Osteoblast (primary cell): ENCODE measurements at places on chromosomes 12 and 14. TPM values are rescaled to one million over a fixed set of nuclear protein-coding genes. Genes with fewer than 3 reads are reported as not detected.

- DNase-seq: peak; percentile 94
Observed at GRCh38 chr14:35374263-35374712, 30.3 kb downstream of the NFKBIA start.

GRCh38 chr14:55142466-55142865, 13.4 kb downstream of the LGALS3 start:
- no peak for DNase-seq

GRCh38 chr12:124188084-124188483, 106.8 kb upstream of the RFLNA start:
- no peak for DNase-seq

GRCh38 chr12:40208707-40209446, 15.9 kb upstream of the LRRK2 start:
- DNase-seq: no peak

DNA sequence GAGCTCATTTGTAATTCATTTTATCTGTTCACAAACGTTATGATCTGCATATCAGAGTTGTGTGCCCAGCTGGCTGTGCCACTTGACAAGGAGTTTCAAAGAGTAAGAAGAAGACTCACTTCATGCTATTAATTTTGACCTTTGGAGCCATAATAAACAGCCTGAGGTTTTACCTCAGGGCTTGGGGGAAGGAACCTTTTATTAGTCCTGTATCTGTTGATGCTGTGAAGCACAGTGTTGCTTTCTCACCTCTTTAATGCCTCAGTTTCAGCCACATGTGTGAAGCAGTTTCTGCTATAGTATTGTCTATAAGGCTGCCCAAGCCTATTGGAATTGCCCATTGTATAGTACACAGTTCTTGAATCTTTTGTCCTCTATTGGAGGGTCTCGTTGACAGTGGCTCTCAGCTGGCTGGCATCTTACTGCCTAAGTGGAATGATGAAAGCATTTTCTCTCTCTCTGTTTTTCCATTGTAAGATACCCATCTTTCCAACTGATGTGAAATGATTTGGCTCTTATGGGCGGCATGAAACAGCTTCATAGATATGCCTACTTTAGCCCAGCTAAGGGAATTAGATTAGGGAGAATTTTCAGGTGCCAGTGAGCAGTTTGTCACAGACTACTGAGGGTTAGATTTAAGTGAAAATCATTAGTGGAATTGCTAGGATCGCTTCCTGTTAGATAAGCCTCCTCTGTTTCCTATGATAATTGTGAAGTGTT, 34.7 kb downstream of the GPATCH2L start:
- DNase-seq: no peak

DNA sequence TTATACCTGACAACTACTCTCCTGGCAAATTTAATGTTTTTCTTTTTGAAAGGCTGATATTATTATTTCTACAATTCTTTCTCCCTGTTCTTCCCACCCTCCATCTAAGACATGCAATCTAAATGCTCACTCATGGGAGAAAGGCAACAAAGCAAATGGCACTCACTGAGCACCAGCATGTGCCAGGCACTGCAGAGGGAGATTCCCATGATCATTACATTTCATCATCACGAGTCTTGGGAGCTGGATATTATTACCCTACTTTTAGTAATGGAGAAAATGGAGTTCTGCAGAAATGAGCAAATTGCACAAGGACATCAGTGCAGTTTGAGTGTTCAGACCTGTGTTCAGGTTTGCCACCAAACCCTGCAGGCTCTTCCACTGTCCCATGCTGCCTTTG, 27.9 kb downstream of the PPM1H start:
- DNase-seq: no peak

- DNase-seq: no peak
Observed at GRCh38 chr14:43795600-43796228, 711.4 kb downstream of the FSCB start.

DNA sequence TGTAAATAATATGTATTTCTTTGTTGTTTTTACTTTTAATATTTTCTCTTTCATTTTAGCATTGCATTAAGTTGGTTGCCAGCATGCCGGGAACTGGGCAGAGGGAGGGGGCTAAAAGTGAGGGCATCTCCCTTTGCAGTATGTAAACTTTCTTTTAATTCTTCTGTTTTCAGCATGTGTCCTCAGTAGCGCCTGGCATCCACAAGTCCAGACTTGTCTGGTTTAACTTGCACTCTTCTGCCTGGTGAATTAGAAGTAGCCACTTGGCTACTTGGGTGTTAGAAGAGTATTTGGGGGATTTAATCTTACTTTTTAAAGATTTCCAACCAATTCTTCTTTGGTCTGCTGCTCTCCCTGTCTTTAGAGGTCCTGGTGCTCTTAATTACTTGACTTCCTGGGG, 117.2 kb upstream of the SCAF11 start:
- no peak for DNase-seq

DNA sequence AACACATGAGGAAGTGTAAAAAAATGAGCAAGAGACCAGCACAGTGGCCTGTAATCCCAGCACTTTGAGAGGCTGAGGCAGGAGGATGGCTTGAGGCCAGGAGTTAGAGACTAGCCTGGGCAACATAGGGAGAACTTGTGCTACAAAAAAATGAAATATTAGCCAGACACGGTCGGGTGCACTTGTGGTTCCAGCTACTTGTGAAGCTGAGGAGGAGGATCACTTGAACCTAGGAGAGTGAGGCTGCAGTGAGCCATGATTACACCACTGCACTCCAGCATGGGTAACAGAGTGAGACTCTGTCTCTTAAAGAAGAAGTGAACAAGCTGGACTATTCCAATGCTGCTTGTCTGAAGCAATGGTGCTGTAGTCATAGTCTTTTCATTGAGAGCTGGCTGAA, 36.3 kb upstream of the MAP3K9 start:
- DNase-seq: no peak

GRCh38 chr12:33437598-33437997, 2.0 kb downstream of the SYT10 start:
- no peak for DNase-seq

- no peak for DNase-seq
Observed at GRCh38 chr14:83863042-83863774, 1666.7 kb upstream of the FLRT2 start.

DNA sequence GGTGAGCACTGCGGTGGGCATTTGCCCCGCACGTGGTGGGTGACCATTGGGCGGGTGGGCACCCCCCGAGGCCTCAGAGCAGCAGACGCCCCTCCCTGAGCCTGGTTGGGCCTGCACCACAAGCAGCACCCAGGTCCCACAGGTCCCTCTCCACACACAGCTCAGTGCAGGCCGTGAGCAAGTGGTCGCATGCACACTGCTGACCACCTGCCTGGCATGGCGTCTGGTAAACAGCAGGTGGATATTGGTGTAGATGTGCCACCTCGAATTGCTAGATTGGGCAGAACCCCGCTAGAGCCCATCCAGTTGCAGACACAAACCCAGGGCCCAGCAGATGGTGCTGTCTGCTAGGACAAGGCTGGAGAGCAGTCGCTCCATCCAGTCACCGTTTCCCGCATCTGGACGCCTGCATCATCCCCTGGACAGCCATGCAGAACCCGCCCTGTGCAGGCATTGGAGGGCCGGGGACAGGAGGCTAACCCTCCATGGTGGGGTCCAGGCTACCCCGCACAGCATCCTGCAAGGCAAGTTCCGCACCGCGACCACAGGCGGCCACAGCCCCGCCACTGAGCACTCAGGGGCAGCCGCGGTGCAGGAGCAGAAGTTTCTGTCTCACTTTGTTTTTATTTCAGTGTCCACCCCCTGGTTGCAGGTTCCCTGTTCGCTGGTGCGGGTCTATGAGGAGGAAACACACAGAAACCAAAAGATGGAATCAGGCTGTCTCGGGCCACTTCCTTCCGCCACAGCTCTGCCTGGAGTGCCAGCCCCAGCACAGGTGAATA, 45.6 kb upstream of the RIMBP2 start:
- peak; percentile 94 for DNase-seq

DNA sequence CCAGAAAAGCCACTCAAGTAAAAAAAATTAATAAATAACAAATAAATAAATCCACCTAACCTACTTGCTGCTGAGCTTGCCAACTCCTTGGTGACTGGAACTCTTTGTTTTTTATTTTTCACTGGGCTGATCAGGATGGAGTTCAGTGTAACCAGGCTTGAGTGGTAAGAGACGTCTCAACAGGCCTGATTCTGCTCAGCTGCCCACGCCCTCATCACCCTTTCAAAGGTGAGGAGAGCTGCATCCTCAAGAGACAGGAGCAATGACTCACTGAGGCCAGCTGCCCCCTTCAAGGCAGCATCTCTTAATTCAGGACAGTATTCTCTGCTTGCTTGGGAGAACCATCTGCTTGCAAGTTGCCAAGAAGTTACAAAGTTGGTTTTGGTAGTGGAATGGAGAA, 111.9 kb upstream of the CPM start:
- peak; percentile 23 for DNase-seq

DNA sequence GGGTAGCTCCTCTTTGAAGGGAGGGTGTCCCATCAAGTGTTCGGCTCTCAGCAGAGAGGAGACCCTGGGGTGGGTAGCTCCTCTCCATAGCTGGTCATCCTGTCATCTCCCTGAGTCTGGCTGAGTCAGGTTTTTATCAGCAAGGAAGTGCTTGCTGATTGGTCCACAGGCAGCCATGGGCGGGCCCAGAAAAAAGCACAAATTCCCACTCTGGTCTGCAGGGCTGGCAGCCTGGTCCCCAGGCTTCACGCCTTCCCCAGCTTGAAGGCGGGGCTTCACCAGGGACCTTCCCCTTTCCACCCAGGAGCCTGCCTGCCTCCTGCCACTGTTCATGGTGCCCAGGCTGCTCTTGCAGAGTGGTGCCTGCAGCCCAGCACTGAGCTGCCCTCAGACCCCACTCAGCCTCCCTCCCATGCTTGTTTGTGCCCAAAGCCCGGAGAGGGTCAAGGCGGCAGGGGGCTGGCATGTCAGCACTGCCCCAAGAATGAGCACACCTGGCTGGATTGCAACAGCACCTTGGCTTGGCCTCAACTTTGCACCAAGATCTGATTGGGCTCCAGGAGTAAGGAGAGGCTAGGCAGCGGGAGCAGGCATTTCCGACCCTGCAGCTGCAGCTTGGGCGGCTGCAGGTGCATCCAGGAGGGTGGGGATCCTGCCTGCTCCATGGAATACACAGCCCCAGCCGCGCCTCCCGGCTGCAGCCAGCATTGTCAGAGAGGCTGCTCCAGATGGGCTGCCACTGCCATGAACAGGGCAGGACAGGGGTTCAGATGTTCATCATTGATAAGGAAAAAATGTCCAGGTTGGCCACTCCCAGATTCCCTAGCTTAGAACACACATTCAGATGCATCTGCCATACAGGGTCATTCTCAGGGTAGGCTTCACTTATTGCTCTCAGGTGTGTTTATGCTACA, 22.0 kb upstream of the WDR89 start:
- no peak for DNase-seq

DNA sequence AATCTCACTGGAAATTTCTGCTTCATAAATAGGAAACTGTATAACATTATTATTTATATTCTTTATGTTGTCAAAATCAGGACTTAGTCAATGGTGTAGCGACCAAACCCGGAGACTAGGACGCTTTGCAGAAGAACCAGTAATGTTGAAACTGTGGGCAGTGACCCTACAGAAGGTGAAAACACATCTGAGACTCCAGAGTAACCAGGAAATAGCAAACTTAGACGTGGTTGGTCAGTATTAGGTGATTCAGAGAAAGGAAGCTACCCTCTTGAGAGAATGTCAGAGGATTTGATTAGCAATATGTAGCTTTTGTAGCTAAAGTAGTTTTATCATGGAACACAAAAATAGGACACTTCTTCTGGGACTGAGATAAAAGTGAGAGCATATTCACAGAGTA, 381.9 kb downstream of the SLC16A7 start:
- DNase-seq: no peak

- peak; percentile 58 for DNase-seq
Observed at GRCh38 chr14:95098984-95099599, 58.2 kb downstream of the DICER1 start.

- DNase-seq: peak; percentile 73
Observed at GRCh38 chr12:57842342-57843294, 3.9 kb downstream of the CTDSP2 start.

GRCh38 chr14:82385048-82385447, 851.4 kb upstream of the SEL1L start:
- no peak for DNase-seq

DNA sequence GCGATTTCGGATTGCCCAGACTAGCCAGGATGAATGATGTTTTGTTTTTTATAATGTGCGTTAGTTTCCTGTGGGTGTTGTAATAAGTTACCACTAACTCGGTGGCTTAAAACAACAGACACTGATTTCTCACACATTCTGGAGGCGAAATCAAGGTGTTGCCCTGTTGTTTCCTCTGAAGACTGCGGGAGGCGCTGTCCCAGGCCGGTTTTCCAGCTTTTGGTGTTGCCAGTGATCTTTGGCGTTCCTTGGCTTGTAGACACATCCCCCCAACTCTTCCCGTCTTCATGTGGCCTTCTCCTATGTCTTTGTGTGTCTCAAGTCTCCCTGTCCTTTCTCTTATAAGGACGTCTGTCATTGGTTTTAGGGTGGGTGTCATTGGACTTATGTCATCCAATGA, 267.7 kb downstream of the AACS start:
- DNase-seq: no peak

DNA sequence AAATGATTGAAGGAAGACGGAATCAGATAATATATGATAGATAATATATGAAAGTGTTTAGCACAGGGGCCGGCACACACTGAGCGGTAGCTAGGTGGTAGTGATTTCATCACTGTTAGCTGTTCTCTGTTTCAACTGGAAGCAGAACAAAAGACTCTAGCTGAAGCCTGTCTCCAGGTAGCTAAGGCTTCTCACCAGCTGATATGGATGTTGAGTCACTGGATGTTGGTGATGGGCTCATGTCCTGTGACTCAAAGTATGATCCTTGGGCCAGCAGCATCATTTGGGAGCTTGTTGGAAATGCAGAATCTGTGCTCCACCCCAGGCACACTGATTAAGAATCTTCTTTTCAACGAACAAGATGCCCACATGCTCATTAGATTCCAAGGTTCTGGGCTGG, 21.7 kb upstream of the KCNA5 start:
- no peak for DNase-seq

GRCh38 chr12:127570793-127571360, 696.1 kb upstream of the TMEM132C start:
- DNase-seq: no peak

- peak; percentile 3 for DNase-seq
Observed at GRCh38 chr12:46450279-46450748, 77.7 kb upstream of the SLC38A2 start.

- DNase-seq: no peak
Observed at GRCh38 chr14:29712601-29713000, 215.0 kb downstream of the PRKD1 start.

GRCh38 chr12:87140262-87140661, 884.1 kb upstream of the MGAT4C start:
- no peak for DNase-seq

DNA sequence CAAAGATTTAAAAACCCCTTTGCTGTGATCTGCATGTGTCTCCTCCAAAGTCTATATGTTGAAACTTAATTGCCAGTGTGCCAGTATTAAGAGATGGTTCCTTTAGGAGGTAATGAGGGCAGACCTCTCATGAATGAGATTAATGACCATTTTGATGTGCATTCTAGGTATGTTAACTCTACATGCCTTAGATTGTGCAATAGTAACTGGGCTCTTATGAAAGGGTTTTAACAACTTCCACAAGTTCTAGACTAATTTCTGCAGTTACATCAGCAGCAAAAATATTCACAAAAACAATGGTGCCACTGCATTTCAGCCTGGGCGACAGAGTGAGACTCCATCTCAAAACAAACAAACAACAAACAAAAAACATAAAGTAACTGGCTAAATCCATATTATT, 3.8 kb upstream of the TAS2R10 start:
- no peak for DNase-seq

The SDR9C7 gene
- not detected in 2 replicates for total RNA-seq

The ASCL1 gene
- not detected in 2 replicates for total RNA-seq

The ZFHX2 gene
- total RNA-seq: 0.59 and 0.72 TPM in 2 replicates

The KRT79 gene
- total RNA-seq: not detected in 2 replicates

The RD3L gene
- total RNA-seq: not detected in 2 replicates

The PDZRN4 gene
- total RNA-seq: not detected in 2 replicates

The VWF gene
- total RNA-seq: 0.29 and 0.72 TPM in 2 replicates

The HOXC12 gene
- under 0.01 TPM in 1 of 2 replicates, not detected in the other for total RNA-seq

The AQP2 gene
- not detected in 2 replicates for total RNA-seq
